A549 treated with ZK216348 at 1 μM for 4 hours (cell line): ENCODE measurements at places on chromosomes 2 and 18. TPM values are rescaled to one million over a fixed set of nuclear protein-coding genes. Genes with fewer than 3 reads are reported as not detected.

Gene PDE1A
- total RNA-seq: 0.07 to 0.43 TPM (median 0.15 TPM) in 5 replicates

Gene GPR55
- not detected in 5 replicates for total RNA-seq

Gene CWC22
- total RNA-seq: 9.0 to 19.2 TPM (median 12.0 TPM) in 5 replicates

Gene SLC9A2
- 2.5 to 3.6 TPM (median 3.0 TPM) in 5 replicates for total RNA-seq

Gene MERTK
- 1.5 to 1.9 TPM (median 1.7 TPM) in 5 replicates for total RNA-seq

Gene POTEE
- total RNA-seq: 0.04 to 0.08 TPM (median 0.06 TPM) in 4 of 5 replicates, not detected in the other

Gene TWIST2
- 8.6 to 20.8 TPM (median 18.4 TPM) in 5 replicates for total RNA-seq

Gene EVA1A
- total RNA-seq: 6.2 to 10.3 TPM (median 8.2 TPM) in 5 replicates

Gene LIPG
- 0.09 to 0.38 TPM (median 0.32 TPM) in 5 replicates for total RNA-seq

Gene RTP5
- total RNA-seq: not detected in 5 replicates

Gene UGT1A10
- total RNA-seq: 0.18 to 0.52 TPM (median 0.23 TPM) in 3 of 5 replicates, not detected in the others

Gene SAG
- total RNA-seq: not detected in 5 replicates

Gene TUBA3E
- total RNA-seq: 0.62 to 0.97 TPM (median 0.78 TPM) in 5 replicates
